Mesothelial cell of epicardium (in vitro differentiated cells): ENCODE measurements at places on chromosomes 1 and 21.

DNA sequence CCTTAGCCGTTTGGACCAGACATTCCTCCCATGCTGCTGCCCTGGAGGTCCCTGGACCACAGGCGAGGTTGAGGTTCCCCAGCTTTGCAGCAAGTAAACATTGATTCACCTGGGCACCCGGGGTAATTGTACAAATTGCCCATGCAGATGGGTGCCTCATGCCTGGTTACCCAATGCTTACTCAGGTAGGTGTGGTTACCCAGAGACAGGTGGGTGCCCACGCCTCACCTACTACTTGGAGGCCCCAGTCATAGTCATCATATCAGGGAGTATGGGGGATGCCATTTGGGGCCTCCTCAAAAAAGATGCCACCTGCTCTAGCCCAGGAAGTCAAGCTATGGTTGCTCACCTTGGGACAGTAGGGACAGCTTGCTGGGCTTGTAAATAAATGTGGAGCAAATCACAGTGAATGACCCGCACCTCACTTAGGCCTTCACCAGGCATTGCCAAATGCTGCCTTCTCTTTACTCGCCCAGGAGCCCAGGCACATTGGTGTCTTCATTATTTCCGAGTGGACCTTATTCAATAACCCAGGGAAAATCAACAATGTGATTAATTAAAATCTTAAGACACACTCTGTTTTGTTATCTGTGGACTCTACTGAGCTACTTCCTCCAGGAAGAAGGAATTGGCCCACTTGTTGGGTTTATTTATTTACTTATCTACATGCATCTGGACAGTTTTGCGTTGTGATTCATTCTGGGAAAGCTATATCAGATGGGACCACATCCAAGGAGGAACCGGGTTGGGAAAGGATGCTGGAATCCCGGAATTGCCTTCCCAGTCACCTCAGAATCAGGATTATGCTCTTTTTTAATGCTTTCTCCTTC lies 35.6 kb upstream of the GRHL3 start:
- DNase-seq = no peak

GRCh38 chr1:55061706-55062321 lies 22.5 kb downstream of the PCSK9 start:
- DNase-seq = no peak

DNA sequence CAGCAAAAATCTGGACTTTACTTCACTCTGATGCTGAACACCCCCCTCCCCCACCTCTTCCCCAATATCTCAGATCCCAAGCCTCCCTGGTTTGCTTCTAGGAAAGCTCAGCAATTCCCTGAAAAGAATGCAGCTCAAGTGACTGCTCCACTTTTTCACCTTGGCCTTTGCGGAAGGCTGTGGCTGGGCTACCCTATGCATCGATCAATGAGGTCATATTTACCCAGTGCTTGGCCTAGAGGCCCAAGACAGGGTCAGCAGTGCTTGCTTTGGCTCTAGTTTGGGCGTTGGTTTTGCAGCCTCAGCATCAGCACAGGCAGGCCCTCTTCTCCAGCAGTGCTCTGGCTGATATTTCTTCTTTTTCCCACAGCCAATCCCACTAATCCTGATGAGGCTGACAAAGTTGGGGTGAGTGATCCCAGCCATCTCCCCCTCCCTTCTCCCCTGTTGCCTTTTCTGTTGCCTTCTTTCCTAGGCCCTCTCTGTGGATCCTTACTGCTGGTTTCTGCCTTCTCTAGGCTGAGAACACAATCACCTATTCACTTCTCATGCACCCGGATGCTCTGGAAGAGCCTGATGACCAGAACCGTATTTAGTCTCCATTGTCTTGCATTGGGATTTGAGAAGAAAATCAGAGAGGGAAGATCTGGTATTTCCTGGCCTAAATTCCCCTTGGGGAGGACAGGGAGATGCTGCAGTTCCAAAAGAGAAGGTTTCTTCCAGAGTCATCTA lies 14.2 kb downstream of the FCGR2B start:
- DNase-seq = no peak

GRCh38 chr21:46570631-46571030 lies 34.3 kb downstream of the S100B start:
- no peak for DNase-seq

DNA sequence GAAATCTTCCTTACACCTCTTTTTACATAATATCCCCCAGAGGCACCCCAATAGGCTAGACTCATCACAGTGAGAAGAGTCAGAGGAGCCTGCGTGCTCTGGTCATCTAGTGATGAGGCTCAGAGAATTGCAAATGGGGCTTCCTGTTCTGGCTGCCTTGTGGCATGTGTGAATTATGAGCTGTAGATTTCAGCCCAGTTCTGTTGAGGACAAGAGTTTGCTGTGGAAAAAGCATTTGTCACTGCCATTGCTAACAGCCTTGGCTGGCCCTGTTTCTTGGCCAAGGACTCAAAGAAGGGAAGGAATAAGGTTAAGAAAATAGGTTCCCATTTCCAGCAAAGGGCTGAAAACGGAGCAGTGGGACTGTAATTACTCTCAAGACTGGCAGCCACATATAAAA lies 30.7 kb downstream of the MRAP start:
- DNase-seq = no peak

DNA sequence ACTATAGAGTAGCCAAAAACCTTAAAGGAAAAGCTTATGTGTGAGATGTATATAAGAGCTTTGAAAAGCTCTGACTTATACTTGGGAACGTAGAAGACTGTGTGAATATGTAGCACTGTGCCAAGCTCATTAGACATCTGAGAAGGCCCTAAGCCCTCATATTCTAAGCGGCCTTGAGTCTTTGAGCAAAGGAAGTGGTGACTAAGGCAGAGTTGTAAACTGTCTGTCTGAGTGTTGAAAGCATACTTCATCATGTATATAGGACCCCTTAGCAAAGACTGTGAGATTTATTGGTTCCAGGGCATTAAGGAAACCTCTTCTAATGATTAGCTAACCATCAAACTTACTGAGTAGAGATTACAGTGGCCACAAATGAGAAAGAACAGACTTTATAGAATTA lies 153.3 kb upstream of the LYPLAL1 start:
- DNase-seq = no peak

DNA sequence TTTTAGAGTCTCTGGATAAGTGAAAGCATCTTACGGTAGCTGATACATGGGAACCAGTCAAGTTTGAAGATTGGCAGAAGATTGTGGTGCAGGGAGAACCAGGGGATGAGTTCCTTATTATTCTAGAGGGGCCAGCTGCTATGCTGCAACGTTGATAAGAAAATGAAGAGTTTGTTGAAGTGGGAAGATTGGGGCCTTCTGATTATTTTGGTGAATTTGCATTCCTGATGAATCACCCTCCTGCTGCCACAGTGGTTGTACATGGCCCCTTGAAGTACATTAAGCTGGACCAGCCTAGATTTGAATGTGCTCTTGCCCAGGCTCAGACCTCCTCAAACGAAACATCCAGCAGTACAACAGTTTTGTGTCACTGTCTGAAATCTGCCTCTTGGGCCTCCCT lies 45.9 kb downstream of the BTBD8 start:
- no peak for DNase-seq

DNA sequence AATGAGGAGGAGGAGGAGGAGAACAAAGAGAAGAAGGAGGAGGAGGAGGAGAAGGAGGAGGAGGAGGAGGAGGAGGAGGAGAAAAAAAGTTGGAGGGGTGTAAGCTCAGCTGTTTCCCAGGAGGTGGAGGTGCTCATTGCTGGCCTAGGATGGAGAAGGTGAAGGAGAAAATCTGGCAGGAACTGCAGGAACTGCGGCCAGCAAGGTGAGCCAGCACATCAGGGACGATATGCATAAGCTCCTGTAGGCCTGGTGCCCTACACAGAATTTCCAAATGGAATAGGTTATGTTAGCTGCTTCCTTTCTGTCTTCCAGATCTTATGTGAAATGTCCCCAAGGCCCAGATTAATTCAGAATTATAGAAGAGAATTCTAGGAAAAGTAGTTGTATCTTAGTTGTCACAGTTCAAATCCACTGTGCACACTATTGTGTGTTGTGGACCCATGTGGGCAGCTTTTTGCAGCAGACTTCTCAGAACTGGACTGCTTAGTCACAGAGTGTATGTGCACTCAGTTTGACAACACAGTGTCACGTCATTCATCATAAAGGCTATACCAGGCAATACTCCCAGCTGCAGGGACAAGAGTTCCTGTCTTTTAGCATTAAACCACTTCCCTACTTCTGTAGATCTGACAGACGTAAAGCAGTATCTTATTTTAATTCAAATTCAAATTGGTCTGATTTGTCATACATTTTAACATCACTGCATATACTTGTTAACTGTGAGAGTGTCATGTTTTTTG lies 303.7 kb downstream of the HLX start:
- no peak for DNase-seq

GRCh38 chr21:28636752-28637691 lies 355.7 kb downstream of the LTN1 start:
- DNase-seq = no peak

DNA sequence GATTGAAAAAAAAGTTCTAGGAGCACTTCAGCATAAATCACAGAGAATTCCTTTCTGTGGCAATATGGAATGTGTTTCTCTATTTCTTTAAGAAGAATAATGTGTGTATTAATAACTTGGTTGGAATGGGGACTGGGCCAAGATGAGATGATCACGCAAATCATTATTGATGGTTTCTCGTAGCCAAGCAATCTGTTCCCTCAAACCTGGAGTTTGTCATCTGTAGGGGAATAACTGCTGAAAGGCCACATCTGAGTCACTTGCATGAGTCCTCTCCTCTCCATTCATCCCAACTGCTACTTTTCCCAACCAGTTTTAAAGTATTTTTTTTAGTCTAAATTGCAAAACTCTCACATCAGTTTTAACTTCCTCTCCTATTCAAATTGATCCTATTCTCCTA lies 480.4 kb downstream of the PLPP3 start:
- no peak for DNase-seq

GRCh38 chr1:110214454-110215404 lies 4.6 kb downstream of the KCNC4 start:
- no peak for DNase-seq

DNA sequence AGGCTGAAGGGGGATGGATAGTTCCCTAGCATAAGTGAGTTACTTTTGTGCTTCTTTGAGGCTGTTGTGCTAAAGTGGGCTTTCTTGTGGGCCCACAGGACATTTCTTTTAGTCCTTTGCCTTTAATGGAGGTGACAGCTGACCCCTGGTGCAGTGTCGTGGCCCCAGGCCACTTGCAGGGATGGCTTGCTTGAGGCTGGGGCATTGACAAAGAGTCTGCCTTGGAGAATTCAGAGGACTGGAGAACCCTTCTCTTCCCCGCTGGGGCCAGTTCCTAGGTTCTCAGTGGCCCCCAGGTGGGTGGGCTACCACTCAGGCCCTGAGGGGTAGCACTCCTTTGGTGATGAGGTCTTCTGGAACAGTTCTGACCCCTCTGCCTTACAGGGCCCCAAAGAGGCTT lies 12.8 kb downstream of the ABCG1 start:
- no peak for DNase-seq

- no peak for DNase-seq
Observed at GRCh38 chr1:89739013-89739843, 81.6 kb upstream of the LRRC8D start.

GRCh38 chr1:167223144-167224103 lies 2.7 kb downstream of the POU2F1 start:
- DNase-seq = no peak

- no peak for DNase-seq
Observed at GRCh38 chr1:3427711-3428704, 26.5 kb upstream of the ARHGEF16 start.

DNA sequence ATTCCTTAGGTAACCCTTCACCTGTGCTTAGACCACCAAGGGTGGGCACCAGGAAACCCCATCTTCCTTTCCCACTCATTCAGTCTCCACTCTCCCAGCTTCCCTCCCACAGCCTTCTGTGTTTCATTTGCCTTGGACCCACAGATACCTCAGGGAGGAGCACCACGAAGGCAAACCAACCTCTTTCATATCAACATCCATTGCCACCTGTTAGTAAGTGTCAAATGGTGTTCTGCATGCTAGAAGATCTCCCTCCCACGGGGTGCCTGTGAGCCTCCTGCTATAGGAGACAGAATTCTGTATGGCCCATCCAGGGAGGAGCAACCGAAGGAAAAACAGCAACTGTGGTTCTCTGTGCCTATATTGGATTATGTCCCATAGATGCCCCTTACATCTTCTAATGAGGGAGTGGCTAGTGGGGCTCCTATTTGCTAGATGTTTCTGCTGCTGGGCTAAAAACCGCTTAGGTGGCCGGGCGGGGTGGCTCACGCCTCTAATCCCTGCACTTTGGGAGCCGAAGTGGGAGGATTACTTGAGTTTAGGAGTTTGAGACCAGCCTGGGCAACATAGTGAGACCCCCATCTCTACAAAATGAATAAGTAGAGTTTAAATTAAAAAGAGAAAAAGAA lies 25.6 kb upstream of the SCCPDH start:
- no peak for DNase-seq

GRCh38 chr1:76037324-76037723 lies 37.2 kb upstream of the ST6GALNAC3 start:
- DNase-seq = no peak

- DNase-seq = no peak
Observed at GRCh38 chr1:223201967-223202366, 58.9 kb upstream of the TLR5 start.

- no peak for DNase-seq
Observed at GRCh38 chr1:160373696-160374095, 6.8 kb downstream of the NHLH1 start.

DNA sequence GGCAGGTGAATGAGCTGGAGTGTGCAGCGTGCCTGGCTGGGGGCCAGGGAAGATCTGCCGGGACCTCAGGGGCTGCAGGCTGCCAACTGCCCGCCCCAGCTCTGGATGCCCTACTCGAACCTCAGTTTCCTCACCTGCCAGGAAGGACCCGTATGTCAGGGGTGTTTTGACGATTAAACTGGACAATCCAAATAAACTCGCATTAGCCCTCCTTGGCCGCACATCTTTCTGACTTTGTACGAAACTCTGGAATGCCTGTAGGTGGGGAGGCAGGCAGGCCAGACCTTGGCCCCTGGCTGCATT lies 8.3 kb upstream of the ZNF669 start:
- DNase-seq = no peak

DNA sequence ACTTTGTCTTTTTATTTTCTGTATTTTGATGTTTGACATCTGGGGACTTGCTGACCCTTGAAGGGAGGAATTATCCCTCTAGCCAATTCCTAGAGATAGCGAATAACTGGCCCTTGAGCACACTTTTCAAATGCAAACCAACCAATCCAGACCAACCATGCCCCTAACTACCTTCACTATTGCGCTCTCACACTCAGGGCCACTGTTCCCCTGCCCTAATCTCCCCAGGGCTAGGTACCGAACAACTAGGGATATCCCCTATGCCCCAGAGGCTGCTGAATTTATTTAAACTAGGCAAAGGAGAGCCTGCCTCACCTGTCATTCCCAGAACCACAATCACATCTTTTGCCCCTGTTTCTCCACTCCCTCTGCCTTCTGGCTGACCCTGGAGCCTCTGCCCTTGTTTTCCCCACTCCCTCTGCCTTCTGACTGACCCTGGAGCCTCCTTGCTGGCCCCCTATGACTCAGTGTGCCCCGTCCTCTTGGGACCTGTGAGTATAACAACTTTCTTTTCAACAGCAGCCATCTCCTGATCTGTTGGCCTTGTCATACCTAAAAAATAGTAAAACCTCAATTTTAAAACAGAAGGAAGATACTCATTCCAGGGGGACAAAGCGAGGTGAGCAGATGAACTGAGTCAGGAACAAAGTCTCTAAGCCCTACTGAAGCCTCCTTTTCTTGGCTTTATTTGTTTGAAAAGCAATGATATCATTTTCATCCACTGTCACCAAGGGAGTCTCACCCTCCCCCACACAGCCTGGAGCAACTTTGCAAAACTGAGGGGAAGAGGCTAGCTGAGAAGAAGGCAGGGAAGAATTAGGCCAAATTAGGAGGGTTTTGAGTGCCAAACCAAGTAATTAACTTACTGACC lies 115.5 kb downstream of the NMNAT2 start:
- no peak for DNase-seq

GRCh38 chr1:151626740-151627334 lies 15.0 kb downstream of the SNX27 start:
- DNase-seq = no peak

- DNase-seq = no peak
Observed at GRCh38 chr1:44776730-44777068, 1.4 kb downstream of the RPS8 start.
